ENCODE measurements at places on chromosomes 13 and 19.

DNA sequence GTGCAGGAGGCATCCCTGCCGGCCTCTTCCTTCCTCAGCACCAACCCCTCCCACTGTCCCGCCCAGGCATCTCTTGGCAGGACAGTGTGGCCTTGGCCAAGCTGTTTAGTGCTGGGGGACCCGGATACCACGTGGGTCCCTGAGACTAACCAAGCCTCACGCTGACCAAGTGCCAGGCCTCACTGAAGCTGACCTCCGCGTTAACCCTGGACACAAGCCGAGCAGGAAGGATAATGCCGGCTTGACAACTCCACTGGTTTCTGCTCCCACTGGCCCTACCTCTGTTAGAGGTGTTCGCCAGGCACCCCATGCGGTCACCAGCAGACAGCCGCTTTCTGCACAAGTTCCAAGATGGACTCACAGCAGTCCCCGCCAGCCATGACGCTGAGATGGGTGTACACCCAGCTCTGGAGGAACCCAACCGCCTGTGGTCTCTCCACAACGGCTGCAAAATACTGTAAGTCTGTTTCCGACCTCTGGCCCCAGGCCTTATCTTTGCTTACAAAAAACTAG is 12.4 kb downstream of the GRTP1 start:
- no peak for DNase-seq

DNA sequence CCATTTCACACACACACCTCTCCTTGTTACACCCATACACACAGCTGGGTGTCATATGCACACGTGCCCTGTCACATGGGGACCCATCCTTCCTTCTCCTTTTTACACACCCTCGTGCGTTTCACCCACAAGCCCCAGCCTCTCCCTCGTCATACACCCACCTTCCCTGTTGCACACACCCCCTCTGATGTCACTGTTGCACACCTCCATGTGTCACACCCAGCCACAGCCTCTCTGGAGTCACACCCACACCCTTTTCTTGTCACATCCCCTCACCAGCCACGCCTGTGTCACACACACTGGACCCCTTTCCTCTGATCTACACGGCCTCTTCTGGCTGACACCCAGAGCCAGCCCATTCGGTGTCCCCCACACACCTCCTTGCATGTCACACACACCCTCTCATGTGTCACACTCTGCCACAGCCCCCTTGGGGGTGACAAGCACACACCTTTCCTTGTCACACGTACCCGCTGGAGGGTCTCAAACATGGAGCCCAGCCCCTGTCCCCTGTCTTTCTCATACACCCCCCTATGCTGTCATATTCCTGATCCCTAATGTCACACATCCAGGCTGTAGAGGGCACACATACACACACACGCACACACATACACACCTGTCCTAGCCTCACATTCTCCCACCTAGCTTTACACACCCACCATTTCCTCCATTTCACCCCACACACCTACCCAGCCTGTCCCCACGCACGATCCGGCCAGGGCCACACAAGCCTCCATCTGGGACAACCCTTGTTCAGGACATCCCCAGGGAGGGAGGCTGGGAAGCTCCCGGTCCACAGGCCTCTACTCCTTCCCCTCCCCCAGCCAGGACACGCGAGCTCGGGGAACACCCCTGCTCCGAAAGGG is 1.4 kb downstream of the NOVA2 start:
- DNase-seq: no peak

DNA sequence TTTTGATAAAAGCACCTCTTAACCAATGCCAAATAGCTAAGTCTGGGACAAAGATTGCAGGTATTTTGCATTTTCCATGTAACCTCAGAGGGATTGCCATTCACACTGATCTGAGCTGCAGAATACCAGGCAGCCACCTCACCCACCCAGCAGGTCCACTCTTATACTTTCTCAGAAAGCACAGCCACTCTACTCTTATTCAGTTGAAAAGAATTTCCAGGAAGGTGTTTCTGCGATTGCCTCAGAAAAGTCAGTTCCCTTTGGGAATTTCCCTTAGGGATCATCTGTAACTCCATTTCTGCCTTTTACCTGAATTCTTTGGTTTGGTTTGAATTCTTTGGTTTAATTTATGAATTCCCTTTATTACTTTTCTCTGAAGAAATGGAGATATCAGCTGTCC is 904 bp upstream of the ALOX5AP start:
- no peak for DNase-seq

GRCh38 chr19:33796164-33796875 is at the start of gene KCTD15:
Gene KCTD15, plus strand, starts transcription at chr19:33796870. Its CDS starts 3,585 bp downstream, at chr19:33800455.
- peak; percentile 67 for DNase-seq

GRCh38 chr13:104074326-104074725 is 1008.1 kb upstream of the SLC10A2 start:
- no peak for DNase-seq

- DNase-seq: no peak
Observed at GRCh38 chr13:75052616-75053015, 429.4 kb downstream of the TBC1D4 start.

DNA sequence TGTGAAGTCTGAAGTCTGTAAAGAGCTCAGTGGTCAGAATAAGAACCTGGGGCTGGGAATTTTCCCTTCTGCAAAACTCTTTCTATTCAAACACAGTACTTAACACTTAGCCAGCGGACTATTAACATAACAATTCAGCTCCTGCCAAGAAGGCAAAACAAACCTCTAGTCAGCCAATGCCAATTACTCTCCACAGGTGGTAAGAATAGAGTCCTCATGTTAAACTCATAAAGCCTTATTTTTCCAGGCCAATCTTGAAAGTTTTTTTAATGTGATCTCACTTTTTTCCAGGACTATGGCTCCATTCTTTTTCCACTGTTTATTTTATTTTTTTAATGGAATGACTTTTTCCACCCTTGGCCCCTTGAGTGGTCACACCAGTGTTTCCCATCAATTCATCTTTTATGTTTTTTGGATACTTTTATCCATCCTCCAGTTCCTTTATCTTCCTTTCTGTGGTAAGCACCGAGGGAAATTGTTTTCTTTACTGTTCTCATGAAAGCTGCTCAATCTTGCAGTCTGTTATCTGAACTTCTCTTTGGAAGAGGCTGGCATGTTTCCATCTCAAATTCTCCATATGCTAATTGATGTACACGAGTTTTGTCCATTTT is 217.3 kb downstream of the LHFPL6 start:
- DNase-seq: no peak

All from hindlimb muscle (tissue), 1 donor.